ENCODE measurements at places on chromosomes 11 and 22.

- ATAC-seq: no peak
These were observed 47.5 kb upstream of the TCF20 start for GRCh38 chr22:42317691-42318547.

DNA sequence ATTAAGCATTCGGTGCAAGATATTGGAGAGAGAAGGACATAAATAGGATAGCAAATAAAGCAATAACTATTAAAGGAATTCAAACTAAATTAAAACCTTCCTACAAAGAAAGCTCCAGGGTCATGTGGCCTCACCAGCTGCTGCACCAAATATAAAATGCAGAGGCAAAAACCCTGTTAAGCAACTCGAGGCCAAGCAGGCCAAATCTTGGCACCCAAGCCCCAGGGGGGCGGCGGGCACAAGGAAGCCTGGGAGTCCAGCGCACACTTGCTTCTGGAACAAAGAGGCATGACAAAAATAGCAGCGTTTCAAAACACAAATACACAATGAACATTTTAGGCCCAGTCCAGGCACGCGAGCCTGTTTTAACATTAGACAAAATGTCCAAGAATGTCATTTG, 20.8 kb downstream of the KRTAP5-6 start:
- no peak for ATAC-seq

DNA sequence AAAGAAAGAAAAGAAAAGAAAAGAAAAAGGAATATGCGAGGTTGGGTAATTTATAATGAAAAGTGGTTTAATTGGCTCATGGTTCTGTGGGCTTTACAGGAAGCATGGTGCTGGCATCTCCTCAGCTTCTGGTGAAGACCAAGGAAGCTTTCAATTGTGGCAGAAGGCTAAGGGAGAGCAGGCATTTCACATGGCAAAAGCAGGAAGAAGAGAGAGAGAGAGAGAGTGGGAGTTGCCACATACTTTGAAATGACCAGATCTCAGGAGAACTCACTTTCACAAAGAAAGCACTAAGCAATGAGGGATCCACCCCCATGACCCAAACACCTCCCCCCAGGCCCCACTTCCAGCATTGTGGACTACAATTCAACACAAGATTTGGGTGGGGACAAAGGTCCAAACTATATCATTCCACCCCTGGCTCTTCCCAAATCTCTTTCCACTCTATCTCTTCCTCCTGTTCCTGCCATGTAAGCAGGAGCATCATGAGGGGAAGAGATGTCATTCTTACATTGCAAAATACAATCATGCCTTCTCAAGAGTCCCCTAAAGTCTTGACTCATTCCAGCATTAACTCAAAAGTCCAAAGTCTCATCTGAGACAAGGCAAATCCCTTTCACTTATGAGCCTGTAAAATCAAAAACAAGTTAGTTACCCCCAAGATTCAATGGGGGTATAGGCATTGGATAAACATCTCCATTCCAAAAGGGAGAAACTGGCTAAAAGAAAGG, 38.9 kb downstream of the LINC01488 start:
- no peak for ATAC-seq

GRCh38 chr11:119892311-119892808, 163.4 kb upstream of the NECTIN1 start:
- no peak for ATAC-seq

- ATAC-seq: no peak
These were observed 151.7 kb downstream of the UVRAG start for GRCh38 chr11:75966537-75967287.

DNA sequence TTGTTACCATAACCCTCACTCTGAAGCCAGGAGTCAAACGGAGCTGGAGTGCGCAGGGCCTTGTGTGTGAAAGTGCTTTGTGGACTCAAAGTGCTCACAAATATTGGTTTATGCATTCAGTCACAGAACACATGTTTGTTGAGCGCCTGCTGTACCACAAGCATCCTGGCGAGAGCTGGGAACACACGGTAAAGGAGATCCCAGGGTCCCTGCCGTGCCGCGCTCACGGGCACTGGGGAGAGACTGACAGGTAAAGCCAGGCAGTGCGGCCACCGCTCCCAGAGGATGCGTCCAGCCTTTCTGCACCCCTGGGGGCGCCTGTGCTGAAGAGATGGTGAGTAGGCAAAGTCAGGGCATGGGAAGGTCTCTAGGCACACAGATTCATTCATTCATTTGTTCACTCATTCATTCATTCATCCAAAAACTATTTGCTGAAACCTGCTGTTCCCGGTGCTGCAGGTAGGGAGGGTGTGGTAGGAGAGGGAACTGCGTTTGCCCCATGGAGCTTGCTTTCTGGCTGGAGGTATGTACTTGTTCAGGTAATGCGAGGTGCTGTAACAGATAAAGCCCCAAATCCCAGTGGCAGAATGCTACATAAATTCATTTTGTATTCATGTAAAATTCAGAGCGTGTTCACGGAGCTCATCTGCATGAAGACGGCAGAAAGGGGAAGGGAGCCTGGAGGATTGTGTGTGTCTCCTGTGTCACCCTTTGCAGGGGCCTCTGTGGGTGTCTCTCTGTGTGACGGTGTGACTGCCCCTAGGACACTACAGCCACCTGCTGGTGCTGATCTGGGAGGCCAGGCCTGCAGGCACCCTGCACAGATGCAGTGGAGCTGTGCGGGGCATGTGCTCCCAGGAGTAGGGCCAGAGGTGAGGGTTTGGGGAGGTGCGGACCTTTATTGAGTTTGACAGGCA, 167.0 kb upstream of the B3GAT1 start:
- ATAC-seq: no peak

GRCh38 chr22:17587629-17588028, 24.3 kb downstream of the SLC25A18 start:
- ATAC-seq: no peak

- ATAC-seq: no peak
These were observed 18.9 kb upstream of the IL17REL start for GRCh38 chr22:50031189-50032091.

DNA sequence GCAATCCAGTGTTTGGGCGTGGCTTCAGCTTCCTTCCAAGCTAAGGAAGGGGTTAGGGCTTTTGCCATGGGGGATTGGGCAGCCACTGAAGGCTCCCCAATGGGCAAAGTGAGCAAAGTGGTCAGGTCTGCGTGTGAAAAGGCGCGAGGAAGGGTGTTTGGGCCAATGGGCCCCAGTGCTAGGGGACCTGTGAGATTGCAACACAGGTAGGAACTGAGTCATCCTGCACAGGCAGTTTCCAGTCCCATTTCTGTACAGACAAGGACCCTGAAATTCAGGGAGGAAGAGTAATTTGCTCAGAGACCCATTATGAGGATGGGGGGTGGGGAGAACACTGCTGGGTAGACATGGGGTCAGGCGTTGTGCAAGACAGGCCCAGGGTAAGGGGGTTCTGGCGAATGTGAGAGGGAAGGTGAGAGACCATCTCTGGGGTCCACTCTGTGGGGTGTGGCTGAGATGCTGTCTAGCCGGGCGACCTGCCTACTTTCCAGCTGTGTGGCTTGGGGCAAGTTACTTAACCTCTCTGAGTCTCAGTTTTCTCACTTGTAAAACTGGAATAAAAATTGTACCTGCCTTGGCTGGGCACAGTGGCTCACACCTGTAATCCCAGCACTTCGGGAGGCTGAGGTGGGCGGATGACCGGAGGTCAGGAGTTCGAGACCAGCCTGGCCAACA, 7.3 kb downstream of the CCDC88B start:
- no peak for ATAC-seq

DNA sequence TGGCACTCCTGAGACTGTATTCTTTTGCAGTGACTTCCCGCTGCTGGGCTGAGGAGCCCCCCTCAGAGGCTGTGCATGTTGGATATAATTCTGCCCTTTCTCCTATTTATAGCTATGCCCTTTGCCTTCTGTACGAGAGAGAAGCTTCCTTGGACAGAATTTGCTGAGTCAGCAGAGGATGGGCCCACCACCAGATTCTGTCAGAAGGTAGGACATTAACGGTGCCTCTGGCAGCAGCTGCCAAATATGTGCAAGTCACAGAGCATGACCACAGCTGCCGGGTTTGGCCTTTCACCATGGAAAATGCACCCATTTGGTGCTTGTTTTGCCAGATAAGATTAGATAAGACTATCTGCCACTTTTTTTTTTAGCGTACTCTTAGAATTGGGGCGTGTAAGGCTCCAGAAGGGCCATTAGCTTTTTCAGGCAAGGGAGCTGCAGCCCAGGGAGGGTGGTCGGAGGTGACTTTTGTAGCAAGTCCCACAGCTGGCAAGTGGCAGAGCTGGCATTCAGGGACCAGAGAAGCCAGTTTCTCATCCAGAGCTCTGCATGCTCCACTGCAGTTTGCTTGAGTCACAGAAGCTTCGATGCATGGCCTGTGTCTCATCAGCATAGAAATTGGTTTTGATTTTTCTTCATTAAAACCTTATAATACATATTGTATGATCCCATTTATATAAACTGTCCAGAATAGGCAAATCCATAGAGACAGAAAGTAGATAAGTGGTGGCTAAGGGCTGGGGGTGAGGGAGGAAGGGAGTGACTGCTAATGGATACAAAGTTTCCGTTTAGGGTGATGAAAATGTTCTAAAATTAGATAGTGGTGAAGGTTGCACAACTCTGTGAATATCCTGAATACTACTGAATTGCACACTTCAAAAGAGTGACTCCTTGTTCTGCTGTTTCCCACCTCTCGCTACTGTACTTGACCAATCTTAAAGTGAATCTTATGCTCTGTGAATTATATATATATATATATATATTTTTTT, 15.8 kb downstream of the UPB1 start:
- ATAC-seq: peak; percentile 50

DNA sequence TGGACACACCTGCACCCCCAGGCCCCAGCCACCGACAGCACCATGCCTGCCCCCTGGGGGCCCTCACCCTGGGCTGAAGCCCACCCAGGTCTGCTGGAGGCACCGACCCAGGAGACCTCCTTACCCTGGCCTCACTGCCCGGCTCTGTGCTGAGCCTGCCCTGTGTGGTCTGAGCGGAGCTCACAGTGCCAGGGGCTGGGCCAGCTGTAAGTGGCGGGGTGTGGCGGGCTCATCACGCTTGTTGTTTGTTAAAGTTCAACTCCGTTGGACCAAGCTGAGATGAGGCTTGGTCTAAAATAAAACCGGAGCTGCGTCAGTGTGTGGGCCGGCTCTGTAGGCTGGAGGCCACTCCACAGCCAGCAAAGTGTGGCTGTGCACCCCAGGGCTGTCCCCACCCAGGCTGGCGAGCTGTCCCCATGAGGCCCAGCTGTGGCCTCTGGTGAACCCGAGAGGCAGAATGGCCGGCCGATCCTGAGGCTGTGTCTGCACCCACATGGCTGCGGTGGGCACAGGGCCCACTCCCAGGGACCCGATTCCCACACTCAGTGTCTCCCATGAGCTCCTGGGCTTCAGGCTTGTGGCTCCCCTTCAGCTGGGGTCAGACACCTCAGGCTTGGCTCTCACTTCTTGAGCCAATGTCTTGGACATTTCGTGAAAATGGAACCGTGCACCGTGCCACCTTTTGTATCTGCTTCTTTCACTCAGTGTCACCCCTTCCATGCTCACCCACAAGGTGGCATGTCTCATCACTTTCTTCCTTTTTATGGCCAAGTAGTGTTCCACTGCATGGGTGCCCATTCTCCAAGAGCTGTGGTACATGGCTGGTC, 137.9 kb downstream of the CTTN start:
- ATAC-seq: no peak

All from stimulated activated memory B cell treated with anti-CD40 and anti-IgM and Interleukin-4, amounts not matched to agents 10 μg/mL and 1 μg/mL and 100 μg/mL, for 72 hours (primary cell).